Smooth muscle cell of trachea (primary cell): ENCODE measurements at places on chromosomes 2 and 18. TPM values are rescaled to one million over a fixed set of nuclear protein-coding genes. Genes with fewer than 3 reads are reported as not detected.

GALR1 gene
- under 0.01 TPM in 1 of 2 replicates, not detected in the other for total RNA-seq

TMEM163 gene
- not detected in 2 replicates for total RNA-seq

SULT1C4 gene
- total RNA-seq = under 0.01 TPM in 1 of 2 replicates, not detected in the other

CCDC85A gene
- total RNA-seq = 0.66 and 0.73 TPM in 2 replicates

USP14 gene
- total RNA-seq = 17.5 and 56.1 TPM in 2 replicates

ASTL gene
- 0.17 TPM in 1 of 2 replicates, not detected in the other for total RNA-seq

POTEJ gene
- not detected in 2 replicates for total RNA-seq

DCDC2C gene
- not detected in 2 replicates for total RNA-seq

PCARE gene
- total RNA-seq = not detected in 2 replicates

AKAIN1 gene
- not detected in 2 replicates for total RNA-seq

ITPRID2 gene
- 175 and 289 TPM in 2 replicates for total RNA-seq

RAD51AP2 gene
- not detected in 2 replicates for total RNA-seq

DQX1 gene
- under 0.01 and 0.29 TPM in 2 replicates for total RNA-seq

MAP2 gene
- total RNA-seq = 9.4 and 12.8 TPM in 2 replicates

MRPL44 gene
- total RNA-seq = 26.3 and 33.9 TPM in 2 replicates

STK16 gene
- 33.9 and 51.2 TPM in 2 replicates for total RNA-seq

NLRC4 gene
- not detected in 2 replicates for total RNA-seq

ACMSD gene
- not detected in 2 replicates for total RNA-seq

APCDD1 gene
- total RNA-seq = 1.9 and 4.5 TPM in 2 replicates

ITGB6 gene
- total RNA-seq = under 0.01 and 0.15 TPM in 2 replicates

UGT1A4 gene
- not detected in 2 replicates for total RNA-seq

LONRF2 gene
- under 0.01 TPM in 2 replicates for total RNA-seq

IL37 gene
- total RNA-seq = not detected in 2 replicates

PMS1 gene
- total RNA-seq = 25.2 and 37.1 TPM in 2 replicates

MLPH gene
- total RNA-seq = 3.1 and 18.0 TPM in 2 replicates

CDCA7 gene
- total RNA-seq = 1.3 and 4.7 TPM in 2 replicates

GPBAR1 gene
- total RNA-seq = not detected in 2 replicates

ASPRV1 gene
- total RNA-seq = 0.15 and 0.33 TPM in 2 replicates

EHD3 gene
- total RNA-seq = 33.0 and 34.6 TPM in 2 replicates

MOGAT1 gene
- not detected in 2 replicates for total RNA-seq

KIF5C gene
- total RNA-seq = 0.50 and 0.58 TPM in 2 replicates

TBR1 gene
- total RNA-seq = under 0.01 TPM in 1 of 2 replicates, not detected in the other

TRIM54 gene
- under 0.01 TPM in 1 of 2 replicates, not detected in the other for total RNA-seq

FZD7 gene
- 17.0 and 82.4 TPM in 2 replicates for total RNA-seq

ATP5F1A gene
- 696 and 1,284 TPM in 2 replicates for total RNA-seq

DCAF17 gene
- 20.7 and 20.8 TPM in 2 replicates for total RNA-seq

ABCB11 gene
- total RNA-seq = under 0.01 TPM in 1 of 2 replicates, not detected in the other

DSG2 gene
- total RNA-seq = 0.33 and 0.73 TPM in 2 replicates

HOXD4 gene
- not detected in 2 replicates for total RNA-seq

CCDC102B gene
- 18.2 and 51.8 TPM in 2 replicates for total RNA-seq

SOWAHC gene
- total RNA-seq = 8.3 and 8.6 TPM in 2 replicates

HOXD13 gene
- total RNA-seq = not detected in 2 replicates

CXCR1 gene
- total RNA-seq = not detected in 2 replicates

DRC1 gene
- 0.33 TPM in 1 of 2 replicates, not detected in the other for total RNA-seq

ALLC gene
- not detected in 2 replicates for total RNA-seq

ALPP gene
- under 0.01 TPM in 1 of 2 replicates, not detected in the other for total RNA-seq

C2orf80 gene
- not detected in 2 replicates for total RNA-seq

KCTD18 gene
- total RNA-seq = 33.7 and 34.2 TPM in 2 replicates

KIF1A gene
- total RNA-seq = not detected in 2 replicates

CHRNG gene
- not detected in 2 replicates for total RNA-seq

TMEM185B gene
- total RNA-seq = 26.8 and 49.5 TPM in 2 replicates

KRCC1 gene
- total RNA-seq = 24.8 and 33.5 TPM in 2 replicates

C2orf66 gene
- 0.17 and 0.29 TPM in 2 replicates for total RNA-seq

EFEMP1 gene
- 421 and 627 TPM in 2 replicates for total RNA-seq
